ENCODE measurements at places on chromosomes 16 and 17.

DNA sequence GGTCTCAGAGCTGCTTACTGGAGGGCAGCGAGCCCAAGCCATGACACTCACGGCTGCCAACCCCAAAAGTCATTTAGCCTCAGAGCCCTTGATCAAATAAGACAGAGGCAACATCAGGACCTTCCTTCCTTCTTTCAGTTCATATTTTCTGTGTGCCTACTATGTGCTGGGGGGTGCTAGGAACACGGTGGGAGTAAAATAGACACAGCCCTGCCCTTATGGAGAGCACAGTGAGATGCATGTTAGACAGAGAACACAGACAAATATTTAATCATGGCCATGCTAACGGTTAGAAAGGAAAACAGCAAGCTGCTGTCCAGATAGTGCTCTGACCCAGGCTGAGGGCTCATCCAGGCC, 4.5 kb upstream of the BRD7 start:
- DNase-seq = no peak

GRCh38 chr16:12211870-12212690, 235.5 kb downstream of the SNX29 start:
- no peak for DNase-seq

- DNase-seq = no peak
Observed at GRCh38 chr17:416293-417206, 63.9 kb upstream of the RPH3AL start.

- DNase-seq = no peak
Observed at GRCh38 chr17:74737299-74738050, 419 bp downstream of the RAB37 start.

DNA sequence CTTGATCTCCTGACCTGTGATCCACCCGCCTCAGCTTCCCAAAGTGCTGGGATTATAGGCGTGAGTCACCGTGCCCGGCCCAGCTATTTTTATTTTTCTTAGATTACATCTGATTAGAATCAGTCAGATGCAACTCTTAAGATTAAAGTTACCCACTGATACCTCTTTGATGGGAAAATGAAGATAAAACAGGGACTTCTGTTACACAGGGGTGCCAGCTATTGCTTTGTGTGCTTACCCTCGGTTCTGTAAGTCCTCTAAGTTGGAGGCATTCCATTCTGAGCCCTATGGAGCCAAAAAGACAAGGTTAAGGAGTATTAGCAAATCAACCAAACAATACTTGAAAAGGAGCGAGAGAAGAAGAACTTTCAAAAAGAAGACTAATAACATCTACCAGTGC, 32.6 kb upstream of the CORO6 start:
- no peak for DNase-seq

- no peak for DNase-seq
Observed at GRCh38 chr16:48210747-48211146, 33.4 kb upstream of the LONP2 start.

- no peak for DNase-seq
Observed at GRCh38 chr17:17606416-17607000, 15.0 kb upstream of the PEMT start.

DNA sequence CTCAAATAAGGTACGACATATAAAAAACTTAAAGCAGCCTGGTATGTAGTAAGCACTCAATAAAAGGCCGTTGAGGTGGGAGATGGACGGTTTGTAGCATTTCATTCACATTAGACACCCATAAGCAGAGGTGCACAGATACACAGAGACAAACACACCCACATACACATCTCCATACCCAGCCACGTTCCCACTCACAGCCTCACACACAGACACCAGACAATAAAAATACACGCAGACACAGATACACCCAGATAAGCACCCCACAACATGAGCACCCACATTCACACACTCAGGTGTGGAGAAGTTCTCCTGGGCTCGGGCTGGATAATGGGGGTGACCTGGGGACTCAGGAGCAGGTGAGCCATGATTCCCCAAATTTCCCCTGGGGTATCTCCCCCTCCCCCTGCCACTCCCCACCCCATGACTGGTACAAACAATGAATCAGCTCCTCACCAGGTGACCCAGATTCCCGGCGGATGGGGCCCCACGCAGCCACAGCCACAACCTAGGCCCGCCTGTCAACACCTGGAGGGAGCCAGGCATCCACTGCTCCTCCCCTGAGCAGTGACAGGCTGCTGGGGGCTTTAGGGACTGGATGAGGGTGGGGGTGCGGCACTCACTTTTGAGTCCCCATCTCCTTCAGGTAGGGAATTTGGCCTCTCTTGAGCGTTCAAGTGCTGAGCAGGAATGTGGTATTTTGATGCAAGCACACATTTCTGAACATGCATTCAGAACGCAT, 2.7 kb downstream of the DLX3 start:
- DNase-seq = no peak

GRCh38 chr16:79902351-79902750, 301.8 kb upstream of the MAF start:
- DNase-seq = no peak

DNA sequence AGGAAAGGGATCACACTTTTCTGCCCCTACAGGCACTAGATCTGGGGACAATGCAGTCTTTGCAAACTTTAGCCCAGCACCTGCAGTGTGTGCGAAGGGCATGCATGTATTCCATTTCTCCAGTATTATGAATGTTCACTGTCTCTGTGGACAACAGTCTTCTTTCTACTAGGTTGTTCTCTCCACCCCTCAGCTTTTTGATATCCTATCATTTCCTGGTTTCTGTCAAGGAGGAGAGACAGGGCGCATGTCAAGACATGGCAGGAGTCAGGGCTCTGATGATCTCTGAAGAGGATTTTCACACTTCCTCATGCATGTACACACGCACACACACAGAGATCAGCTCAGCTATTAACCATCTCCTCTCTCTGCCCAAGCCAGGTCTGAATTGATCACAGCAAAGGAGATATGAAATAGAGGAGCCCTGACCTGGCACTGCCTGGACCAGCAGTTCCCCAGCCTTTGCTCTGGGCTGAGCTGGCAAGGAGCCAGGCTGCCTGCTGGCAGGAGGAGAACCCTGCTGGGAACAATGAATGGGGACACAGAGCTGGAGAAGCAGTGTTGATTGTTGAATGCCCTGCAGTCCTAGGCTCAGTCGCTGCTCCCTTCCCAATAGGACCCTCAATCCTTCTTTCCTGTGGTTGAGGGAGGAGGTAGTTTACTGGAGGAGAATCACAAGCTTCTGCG, 2.6 kb downstream of the GPR179 start:
- no peak for DNase-seq

GRCh38 chr16:12419151-12419550, 384.5 kb downstream of the CPPED1 start:
- DNase-seq = no peak

DNA sequence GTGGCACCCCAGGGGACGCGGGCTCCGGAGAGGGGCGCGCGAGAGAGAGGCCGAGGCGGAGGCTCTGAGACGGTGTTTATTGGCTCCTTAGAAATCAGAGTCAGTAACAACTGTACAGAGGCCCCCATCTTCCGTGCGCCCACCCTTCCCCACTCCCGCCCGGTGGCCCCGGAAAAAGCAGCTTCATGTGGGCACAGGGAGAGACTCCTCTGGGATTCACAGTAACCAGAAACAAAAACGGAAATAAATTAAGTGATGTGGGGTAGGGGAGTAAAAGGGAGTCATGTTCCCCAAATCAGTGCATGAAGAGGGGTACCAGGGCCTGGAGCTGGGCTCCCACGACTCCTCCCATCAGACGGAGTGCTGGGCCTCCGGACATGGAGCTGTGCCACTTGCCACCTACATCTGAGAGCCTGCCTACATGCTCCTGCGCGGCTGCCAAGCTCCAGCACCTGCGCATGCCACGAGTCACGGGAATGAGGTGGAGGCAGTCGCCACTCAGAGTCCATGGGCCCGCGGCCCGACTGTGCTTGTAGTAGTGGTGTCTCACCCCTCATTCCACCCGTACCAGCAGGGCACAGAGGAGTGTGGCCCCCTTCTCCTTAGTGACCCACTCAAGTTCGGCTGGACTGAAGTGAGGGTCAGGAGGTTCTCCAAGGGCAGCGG, 543 bp upstream of the GPS2 start:
- no peak for DNase-seq

GRCh38 chr16:11613381-11614303, 26.9 kb upstream of the LITAF start:
- no peak for DNase-seq

DNA sequence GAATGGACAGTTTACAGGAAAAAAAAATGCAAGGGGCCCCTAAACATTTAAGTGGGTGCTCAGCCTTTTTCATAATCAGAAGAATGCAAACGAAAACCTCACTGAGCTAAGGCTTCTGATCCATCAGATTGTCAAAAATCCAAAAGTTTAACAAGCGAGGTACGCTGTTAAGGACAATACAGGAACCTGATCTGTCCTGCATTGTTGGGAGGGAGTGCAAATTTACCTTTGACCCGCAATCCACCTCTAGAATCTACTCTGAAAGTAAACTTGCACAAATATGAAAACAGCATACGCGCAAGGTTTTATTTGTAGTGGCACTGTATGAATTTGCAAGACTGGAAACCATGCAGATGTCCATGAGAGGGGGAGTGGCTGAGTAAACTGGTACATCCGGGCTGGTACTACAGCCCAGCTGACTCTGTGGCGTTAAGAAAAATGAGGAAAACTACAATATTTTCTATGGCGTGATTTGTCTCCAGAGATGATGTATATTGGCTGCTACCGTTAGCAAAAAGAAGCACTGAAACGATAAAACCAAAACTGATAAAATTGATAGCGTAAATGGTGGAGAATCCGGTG, 28.8 kb upstream of the ST6GALNAC1 start:
- DNase-seq = no peak

DNA sequence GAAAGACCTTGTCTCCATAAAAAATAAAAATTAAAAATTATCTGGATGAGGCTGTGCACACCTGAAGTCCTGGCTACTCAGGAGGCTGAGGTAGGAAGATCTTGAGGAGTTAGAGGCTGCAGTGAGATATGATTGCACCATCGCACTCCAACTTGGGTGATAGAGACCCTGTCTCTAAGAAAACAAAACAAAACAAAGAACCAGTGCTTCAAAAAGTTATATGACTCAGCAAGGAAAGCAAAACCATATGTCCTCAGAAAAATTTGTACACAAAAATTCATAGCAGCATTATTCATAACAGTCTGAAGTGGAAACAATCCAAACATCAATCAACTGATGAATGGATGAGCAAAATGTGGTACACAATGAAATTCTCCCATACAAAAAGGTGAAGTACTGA, 48.9 kb downstream of the SLFN5 start:
- no peak for DNase-seq

DNA sequence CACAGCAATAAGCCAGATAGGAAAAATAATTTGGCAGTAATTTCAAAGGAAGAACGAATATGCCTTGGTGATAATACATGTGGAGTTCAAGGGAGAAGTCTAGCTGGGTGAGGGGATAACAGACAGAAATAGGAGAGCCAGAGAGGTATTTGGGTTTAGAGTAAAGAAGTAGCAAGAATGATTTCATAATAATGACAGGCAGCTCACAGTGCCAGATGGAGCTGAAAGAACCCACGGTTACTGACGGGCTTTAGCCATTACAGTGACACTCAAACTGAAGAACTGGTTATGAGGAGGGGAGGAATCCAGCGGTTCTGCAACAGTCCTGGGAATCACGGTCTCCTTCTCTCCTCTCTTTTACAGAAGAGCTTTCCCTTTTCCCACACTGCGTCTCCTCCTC, 2.2 kb downstream of the OR4D1 start:
- no peak for DNase-seq

GRCh38 chr17:35984140-35984539, 2.4 kb downstream of the CCL14 start:
- DNase-seq = no peak

- DNase-seq = no peak
Observed at GRCh38 chr16:1865902-1866690, 5.9 kb downstream of the MEIOB start.

DNA sequence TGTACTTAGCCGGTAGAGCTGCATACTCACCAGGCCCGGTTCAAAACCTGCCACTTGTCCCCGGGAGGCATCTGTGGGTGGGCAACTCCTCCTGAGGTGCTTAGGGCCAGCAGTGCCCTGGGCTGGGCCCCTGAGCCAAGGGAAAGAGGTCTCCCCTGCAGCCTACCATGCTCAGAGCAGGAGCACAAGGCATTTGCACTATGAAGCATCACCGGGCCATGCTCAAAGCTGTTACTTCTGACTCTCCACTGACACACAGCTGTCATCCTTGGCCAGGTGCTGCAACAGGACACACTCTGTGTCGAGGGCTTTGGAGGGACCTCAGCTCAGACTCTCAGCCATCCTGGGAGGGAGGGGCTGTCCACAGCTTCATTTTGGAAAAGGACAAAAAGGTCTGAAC, 37.2 kb downstream of the SLC38A8 start:
- DNase-seq = no peak

DNA sequence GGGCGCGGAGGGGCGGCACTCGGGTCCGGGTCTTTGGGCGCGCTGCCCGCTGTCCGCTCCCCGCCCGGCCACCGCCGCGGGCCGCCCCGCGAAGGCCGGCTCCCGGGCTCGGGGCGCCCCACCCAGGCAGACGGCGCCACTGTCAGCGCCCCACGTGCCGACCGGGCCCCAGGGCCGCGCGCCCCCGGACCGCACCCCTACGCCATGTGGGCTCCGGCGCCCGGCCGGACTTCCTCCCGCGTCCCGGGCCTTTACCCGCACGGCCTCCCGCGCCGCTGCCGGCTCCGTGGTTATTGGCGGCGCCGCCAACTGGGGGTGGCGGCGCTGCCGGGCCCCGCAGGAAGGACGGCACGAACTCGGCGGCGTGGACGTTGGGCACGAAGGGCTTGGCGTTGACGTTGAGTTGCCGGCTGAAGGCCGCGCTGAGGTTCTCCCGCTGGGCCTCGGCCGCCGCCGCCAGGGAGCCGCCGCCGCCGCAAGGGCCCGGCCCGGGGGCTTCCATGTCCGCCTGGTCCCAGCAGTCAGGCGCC, 577 bp downstream of the GSPT1 start:
- DNase-seq = no peak

- DNase-seq = no peak
Observed at GRCh38 chr16:1109648-1110047, 13.6 kb upstream of the C1QTNF8 start.

GRCh38 chr16:78611318-78611717, 511.9 kb downstream of the WWOX start:
- no peak for DNase-seq

GRCh38 chr16:268141-269053, 7.3 kb downstream of the RGS11 start:
- DNase-seq = no peak

DNA sequence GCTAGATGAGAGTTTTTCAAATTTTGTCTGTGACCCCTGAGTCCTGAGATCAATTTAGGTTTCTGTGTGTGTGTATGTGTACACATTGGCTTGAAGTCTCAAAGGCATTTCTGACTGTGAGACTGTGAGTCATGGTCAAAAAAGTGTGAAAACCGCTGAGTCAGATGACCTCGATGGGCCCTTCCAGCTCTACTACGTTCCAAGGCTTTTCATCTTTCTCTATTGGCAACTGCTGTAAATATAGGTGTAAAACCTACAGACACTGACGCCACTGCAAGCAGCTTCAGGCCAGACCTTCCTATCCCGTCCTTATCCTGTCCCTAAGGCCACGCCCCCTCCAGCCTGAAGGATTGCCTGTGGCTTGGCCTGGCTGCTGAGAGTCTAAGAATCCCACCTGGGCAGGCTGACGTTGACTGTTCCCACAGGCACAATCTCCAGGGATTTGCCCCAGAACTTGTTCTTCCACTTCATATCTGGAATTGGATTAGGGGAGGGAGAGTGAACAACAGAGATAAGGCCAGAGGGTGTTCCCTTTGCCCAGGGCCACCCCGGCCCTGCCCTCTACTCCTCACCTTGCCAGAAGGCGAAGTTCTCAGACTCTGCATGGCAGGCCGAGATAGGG, 11.3 kb downstream of the OSBPL7 start:
- no peak for DNase-seq

Measured in activated T-helper 1 cell treated with anti-CD3 and anti-CD28 coated beads, Interleukin-2, amount 50 U/mL, for 16 hours (primary cell).